Activated CD4-positive, alpha-beta T cell treated with anti-CD3 and anti-CD28 coated beads, Interleukin-2, amount 50 U/mL, for 4 hours (primary cell): ENCODE measurements at places on chromosomes 13 and 19.

DNA sequence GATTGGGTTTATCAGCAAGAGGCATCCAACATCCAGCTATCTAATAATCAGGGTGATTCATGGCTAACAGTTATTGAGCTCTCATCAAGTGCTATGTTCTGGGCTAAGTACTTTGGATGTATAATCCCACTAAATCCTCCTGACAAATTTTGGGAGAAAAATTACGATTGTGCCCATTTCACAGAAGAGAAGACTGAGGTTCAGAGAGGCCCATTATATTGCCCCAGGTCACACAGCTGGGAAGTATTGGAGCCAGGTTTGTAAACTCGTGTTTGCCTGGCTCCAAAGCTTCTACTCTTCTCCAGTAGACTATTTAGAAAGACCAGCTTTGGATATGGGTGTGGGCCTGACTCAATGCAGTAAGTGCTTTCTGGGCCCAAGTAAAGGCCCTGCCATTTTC is 20.9 kb upstream of the CALM3 start:
- DNase-seq = no peak

DNA sequence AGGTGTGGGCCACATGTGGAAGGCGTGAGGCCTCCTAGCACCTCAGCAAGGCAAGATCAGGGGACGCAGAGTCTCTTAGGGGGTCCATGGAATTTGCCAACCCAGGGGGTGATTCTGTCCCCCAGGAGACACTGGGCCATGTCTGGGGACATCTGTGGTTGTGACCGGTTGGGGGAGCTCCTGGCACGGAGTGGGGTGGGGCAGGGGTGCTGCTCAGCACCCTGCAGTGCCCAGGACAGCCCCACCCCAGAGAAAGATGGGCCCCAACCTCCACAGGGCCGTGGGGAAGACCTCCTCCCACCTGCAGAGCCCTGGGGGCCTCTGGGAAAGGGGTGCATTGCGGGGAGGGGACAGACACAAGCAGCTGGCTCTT is 4.0 kb downstream of the MKNK2 start:
- no peak for DNase-seq

DNA sequence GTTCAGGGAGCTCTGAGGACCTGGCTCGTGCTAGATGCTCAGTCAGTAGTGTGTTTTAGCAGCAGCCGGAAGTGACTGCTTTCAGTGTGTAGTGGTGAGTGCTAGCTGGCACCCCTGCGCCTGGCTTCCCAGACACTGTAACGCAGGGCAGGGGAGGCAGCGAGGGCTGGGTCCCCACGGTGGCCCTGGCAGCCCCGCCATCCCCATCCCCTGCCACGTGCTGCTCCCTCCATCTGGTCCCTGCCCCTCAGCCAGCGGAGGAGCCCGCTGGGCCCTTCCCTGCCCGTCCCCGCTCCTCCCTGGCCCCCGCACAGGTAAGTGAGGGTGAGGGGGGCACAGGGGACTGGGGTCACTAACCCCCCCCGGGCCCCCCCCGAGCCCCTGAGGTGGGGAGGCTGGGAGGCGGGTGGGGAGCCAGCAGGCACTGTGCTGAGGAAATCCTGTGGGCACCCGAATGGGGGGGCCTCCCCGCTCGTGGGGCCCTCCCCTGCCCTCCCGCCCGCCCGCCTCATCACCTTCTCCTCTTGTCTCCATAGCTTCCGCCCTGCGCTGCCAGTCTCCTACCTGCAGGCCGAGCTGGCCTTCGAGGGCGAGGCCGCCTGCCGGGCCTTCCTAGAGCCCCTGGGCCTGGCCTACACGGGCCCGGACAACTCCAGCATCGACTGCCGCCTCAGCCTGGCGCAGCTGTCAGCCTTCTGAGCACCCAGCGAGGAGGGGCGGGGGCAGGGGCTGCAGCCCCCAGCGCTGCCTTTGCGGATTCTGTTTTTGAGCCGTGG is 3.2 kb downstream of the LENG9 start:
- DNase-seq = no peak

DNA sequence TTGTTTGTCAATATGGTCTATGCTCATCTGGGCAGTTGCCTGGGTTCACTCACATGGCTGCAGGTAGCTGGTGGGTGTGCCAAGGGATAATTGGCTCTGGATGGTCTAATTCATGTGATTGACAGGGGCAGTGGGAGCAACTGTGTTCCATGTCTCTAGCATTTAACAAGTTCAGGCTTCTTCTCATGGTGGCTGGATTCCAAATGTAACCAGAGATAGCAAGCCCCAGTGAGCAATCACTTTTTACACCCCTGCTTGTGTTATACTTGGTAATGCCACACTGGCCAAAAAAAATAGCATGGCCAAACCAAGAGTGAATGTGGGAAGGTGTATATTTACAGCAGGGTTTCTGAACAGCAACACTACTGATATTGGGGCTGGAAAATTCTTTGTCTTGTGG is 89.6 kb upstream of the TNFSF11 start:
- DNase-seq = no peak

- DNase-seq = no peak
These were observed 30.8 kb downstream of the CBY2 start for GRCh38 chr13:45732916-45733315.

DNA sequence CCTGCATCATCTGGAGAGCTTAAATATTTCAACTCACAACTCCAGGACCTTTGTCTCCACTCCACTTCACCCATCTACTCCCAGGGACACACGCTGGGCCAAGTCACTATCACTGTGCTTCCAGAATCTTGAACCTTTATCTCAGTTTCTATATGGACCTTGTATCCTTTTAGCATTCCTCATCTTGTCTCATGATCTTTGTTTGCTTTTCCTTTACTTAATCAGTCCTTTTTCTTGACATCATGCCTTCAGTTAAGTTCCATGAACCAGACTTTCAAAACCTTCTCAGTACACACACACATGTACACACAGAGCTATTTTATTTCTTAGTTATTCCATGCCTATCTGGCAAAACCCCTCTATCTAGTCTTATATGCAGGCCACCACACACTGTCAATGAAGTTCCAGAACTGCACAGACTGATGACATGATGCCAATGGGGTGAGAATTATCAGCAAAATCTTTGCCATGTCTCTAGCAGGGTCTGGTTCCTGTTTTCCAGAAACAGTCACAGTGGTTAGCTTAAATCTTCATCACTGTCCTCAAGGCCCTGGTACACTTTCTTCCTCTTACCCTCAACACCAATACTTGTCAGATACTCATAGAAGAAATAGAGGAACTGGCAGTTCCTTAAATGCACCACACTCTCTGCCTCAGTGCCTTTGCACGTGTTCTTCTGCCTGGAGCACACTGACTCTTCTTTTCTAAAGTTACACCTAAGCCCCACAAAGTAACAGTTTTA is 77.6 kb upstream of the STARD13 start:
- DNase-seq = no peak

- no peak for DNase-seq
These were observed 11.9 kb downstream of the CAPS start for GRCh38 chr19:5925830-5926427.

DNA sequence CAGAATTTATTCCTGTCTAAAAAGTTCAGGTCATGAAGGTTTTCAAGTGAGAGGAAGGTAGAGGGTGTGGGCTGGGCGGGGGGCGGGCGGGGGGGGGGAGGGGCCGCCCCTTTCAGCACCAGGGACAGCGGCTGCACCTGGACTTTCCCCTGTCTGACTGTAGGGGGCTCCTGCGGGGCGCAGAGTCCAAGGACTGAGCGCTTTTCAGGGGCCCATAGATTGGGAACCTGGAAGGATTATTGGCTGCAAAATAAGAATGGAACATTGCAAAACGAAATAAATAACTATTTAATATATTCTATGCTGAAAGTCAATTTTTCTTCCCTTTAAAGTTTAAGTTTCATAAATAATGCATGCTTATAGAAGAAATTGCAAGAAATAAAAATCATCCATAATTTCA is 8.9 kb upstream of the CYP4F3 start:
- no peak for DNase-seq

DNA sequence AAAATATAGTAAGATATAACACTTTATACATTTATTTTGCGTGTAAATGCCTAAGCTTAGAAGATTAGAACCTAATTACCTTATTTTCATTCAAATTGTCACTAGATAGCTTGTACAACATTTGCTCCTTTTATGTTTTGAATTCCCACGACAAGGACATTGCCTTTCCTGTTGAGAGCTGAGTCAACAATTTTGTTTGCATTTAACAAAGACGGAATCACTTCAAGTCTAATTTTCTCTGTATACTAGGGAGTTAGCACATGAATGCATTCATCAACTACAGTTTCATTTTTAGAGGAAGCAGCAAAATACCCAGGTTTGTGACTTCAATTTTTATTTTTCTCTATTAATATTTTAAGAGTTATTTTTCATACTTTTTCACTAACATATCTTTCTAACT is 48.7 kb upstream of the PCCA start:
- no peak for DNase-seq

GRCh38 chr19:10919352-10920287 is 8.8 kb downstream of the YIPF2 start:
- DNase-seq = no peak

- no peak for DNase-seq
These were observed 276.8 kb downstream of the DLEU7 start for GRCh38 chr13:50566646-50567045.
